ENCODE measurements at places on chromosomes 13 and 19.

DNA sequence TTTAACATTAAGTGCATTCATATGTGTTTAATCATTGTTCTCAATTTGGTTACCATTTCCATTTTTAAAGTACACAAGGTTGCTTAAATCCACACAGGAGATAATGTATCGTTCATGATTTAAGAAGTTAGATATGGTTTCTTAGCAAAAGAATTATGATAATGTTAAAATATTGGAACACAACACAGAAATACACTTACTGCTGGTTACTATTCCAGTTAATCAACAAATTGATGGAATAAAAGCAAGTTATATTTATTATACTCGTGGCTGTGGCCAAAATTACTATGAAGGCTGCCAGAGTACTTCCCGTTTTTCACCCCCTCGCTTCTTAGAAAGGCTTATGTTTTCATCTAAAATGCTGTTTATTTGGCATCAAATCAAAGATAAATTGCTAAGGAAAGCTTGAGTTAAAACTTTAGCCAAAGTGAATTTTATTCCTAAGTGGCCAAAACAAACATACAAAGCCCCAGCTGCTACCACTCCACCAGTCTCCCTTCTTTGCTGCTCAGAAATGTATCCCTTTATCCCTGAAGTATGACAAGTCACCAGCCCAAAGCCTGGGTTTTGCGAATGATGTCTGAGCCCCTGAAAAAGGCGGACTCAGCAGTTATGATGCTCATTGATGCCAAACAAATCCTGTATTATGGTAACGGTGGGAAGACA lies 27.7 kb downstream of the LCP1 start:
- no peak for DNase-seq

DNA sequence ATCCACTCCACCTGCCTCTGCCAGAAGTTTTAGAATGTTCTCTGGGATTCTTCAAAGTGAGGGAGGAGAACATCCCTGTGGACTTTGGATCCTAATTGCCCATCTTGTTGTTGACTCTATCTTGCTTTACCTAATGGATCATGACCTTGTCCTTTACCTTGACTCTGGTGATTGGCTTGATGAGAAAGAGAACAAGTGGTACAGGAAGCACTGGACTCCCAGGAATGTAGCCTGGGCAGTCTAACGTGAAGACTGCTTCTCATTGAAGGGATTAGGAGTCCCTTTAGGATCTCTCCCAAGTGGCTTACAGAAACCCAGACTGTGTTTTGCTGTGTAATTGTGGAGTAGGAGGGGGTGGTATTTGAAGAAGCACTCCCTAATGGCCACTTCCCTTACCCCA lies 63.9 kb downstream of the SLC10A2 start:
- DNase-seq = no peak

GRCh38 chr13:41416276-41416675 lies 41.1 kb upstream of the RGCC start:
- no peak for DNase-seq

GRCh38 chr13:99381766-99382165 lies 74.6 kb upstream of the GPR183 start:
- DNase-seq = no peak

GRCh38 chr19:58003174-58003828 lies 681 bp upstream of the ZNF606 start:
- no peak for DNase-seq

DNA sequence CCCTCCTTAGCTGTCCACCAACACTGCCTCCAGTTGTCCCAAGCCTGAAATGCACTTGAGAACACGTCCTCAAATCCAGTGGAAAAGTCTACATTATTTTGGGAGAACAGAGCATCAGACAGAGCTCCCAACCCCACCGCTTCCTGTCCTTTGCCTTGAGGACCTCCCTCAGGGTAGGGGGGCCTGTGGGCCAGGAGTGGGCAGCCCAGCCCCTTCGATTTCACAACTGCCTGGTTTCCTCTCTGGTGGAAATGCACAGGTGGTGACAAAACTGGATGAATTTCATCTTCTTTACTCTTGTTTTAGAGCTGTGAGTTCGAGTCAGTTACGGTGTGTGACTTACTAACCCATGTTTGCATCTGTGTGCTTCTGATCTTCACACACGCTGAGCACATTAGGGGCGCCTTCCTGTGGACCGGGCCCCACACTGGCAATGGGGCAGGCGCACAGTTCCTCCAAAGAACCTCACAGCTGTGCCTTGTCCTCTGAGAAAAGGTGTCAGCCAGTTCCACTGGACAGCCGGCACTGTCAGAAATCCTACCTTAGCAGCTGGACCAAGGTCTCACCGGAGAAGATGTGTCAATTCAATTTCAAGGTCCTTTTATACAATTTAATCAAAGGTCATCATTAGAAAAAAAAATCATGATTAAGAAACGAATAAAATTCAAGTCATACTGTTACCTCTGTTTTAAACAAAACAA lies 80.2 kb downstream of the IRS2 start:
- DNase-seq = no peak

GRCh38 chr19:53057904-53058580 lies 13.5 kb downstream of the ERVV-2 start:
- DNase-seq = no peak

DNA sequence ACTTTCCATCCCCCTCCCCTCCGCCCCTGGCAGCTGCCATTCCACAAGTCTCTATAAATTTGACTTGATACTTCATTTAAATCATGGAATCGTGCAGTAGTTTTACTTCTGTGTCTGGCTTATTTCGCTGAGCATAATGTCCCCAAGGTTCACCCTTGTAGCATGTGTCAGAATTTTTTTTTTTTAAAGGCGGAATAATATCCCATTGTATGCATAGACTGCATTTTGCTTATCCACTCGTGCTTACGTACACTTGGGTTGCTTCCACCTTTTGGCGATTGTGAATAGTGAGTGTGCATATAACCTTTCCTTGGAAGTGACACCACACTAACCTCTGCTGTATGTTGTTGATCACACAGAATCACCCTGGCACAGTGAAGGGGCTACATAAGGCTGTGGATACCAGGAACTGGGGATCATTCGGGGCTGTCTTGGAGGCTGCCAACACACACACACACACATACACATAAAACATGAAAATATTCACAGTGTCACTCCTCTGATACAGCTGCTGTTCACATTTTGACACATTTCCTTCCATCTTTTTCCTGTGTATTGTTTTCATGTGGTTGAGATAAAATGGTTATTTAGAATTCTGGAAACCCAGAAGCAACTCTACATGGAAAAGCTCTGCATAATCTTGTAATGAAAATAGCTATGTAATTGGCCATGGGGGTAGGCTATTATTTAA lies 13.3 kb downstream of the ZNF71 start:
- DNase-seq = no peak

GRCh38 chr13:32016631-32017030 lies 14.9 kb upstream of the FRY start:
- no peak for DNase-seq

DNA sequence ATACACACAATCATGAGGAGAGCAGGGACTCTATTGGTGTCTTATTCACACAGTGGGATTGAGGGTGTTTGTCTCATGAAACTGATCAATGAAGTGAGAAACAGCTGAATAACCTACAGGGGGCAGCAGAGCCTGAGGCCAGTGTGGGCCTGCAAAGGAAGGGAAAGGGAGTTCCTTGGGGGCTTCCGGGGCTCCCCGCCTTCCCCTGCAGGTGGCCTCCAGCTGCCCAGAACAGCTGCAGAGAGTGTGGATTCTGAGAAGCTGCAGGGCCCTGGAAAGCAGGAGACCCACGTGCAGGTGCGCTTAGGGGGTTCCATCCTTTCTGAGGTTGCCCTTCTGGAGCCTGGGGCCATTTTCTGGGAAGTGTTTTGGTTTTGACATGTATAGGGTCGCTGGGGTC lies 20.1 kb downstream of the ZNF763 start:
- no peak for DNase-seq

DNA sequence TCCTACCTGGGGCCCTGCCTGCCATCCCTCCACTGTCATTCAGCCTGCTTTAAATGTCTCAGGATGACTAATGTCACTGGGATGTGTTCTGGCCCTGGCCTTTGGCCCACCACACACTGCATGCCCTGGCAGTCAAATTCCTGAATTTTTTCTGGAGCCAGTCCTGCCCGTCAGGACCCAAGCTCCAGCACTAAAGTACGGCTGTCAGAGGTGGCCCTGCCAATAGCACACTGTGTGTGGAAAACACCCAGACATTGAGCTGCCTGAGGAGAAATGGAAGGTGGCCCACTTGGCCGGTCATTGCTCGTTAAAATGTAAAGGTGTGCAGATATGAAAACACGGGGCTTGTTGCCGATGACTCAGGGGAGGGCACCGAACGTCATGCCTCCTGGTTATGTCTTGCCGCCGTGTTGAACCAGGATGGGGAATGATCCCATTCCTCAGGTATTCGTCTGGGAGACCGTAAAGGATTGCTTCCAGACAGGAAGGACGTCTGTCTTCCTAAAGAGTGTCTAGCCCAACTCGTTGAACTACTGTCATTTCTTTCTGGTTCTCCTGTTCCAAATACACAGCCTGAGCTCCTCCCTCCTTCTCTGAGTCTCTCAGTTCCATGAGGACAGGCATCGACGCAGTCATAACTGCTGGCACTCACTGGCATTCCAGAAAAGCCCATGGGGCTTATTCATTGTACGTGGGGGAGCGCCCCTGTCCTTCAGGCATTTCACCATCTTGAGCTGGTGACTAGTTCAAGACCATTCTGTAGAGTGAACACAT lies 40.6 kb downstream of the COL4A2 start:
- DNase-seq = no peak

DNA sequence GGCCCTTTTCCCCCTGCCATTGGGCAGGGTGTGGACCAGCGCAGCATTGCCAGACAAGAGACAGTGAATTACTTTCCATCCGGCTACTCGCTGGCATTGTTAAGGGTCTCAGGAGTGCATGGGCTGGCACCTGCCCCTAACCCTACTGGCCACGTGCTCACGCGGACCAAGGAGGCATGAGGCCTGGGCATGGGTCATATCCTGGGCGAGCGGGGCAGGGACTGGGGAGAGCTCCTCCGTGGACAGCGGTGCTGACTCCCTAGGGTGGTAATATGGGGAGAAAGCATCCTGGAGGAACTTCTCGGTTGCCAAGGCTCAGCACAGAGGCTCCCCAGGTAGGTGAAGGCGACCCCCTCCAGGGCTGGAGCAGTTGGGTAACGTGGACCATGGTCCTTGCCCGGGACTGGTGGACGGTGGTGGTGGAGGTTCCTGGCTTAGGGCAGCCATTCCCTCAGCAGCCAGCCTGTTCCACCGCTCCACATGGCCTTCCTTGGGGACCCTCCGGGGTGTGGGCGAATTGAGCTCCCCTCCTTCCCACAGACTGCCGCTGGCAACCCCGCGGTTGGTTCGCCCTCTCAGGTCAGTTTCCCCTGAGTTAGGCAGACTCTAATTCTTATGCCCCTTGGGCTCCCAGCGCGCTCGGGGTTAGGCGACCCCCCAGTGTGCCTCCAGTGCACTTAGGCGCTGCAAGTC lies 465.1 kb downstream of the SLITRK5 start:
- no peak for DNase-seq

DNA sequence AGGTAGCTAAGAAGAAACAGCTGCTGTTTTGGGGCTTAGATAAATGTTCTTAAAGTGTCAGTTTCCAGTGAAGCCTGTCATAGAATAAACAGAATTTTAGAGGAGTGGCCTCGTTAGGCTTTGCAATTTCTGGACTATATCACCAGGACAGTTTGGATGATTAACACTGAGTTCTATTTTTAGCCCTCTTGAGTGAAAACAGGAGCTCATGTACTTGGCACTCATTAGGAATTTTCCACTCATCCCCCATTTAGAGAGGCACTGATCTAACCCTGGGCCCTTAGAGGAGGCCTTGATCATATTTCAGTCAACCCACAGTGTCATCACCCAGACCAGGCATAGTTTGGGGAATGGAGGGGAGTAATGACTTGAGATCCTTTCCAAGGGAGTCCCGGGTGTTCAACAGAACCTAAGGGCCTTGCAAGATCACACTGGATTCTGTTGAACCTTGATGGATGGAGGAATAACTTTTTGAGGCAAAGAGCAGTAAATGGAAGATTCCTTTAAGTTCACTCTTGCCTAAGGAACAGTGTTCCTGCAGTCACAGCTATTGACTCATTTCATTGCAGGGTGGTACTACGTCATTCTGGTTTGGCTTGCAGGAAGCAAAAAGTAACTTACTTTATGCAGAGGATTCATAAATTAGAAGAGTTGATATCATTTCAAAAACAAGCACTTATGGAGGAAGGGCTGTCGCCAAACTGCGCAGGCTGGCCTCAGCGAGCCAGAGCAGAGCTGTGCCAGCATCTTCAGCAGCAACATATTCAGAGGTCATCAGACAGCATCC lies 160.2 kb downstream of the SLC7A1 start:
- no peak for DNase-seq

DNA sequence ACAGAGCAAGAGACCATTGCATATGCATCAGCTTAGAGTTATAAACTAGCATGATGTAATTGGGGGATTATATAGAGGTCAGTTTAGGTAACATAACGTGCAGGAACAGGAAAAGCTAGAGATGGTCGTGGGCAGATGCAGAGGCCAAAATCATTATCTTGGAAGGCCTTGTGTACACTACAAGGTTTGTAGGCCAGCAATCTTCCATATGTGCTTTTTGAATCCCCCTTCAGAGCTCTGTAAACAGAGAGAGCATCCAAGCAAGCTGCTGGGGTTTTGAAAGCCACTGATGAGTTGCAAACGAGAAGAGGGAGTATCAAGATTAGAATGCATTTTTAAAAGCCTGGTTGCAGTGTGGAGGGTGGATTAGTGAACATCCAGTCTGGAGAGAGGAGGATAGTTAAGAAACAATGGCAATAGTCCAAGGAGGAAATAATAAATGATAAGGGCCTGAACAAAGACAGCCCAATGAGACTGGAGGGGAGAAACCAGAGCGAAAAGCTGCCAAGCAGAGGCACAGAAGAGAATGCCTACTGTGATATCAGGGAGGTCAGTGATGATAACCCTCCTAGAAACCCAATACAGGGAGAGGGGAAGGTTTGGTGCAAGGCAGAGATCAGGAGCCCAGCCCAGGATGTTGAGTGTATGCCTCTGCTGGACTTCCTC lies 109.6 kb downstream of the ZAR1L start:
- no peak for DNase-seq

DNA sequence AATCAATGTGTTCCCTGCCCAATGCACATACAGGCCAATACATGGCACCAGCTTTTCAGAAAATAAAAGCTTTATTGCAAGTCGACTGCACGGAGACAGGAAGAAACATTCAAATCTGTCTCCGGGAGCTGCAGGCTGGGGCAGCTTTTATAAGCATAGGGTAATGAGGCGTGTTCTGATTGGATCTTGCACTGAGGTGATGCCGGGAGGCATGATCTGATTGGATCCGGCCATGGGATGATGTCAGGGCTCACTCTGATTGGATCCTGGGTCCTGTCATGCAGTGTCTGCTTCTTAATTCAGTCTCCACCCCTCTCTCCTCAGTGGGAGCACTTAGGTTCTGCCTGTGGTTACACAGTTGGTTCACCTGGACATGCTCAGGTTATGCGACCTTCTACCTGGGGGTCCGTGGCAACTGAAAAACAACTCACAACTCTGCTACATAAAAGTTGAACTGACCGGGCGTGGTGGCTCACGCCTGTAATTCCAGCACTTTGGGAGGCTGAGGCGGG lies 11.8 kb upstream of the FBN3 start:
- DNase-seq = no peak

GRCh38 chr13:39751805-39752204 lies 96.3 kb downstream of the COG6 start:
- no peak for DNase-seq
